GDM1 (cell line): ENCODE measurements at places on chromosomes 7 and 10.

GRCh38 chr7:69764147-69764546, 165.9 kb downstream of the AUTS2 start:
- no peak for DNase-seq

DNA sequence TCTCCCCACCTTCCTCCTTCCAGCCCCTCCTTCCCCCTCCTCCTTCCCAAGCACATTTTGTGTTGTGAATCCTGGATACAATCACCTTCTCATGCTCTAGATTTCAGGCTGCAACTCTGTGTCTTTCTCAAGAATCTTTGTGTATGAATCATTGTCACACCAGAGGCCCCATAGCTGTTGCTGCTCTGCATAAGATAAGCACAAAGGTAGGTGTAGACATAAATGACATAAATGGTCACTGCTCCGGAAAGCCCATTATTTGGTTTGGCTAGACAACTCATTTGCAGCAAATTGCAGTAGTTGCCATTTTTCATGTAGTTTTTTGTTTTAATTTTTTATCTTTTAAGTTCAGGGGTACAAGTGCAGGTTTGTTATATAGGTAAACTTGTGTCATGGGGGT, 216.3 kb upstream of the NRP1 start:
- no peak for DNase-seq

GRCh38 chr10:21820952-21821351, 182.6 kb downstream of the DNAJC1 start:
- DNase-seq, result no peak

DNA sequence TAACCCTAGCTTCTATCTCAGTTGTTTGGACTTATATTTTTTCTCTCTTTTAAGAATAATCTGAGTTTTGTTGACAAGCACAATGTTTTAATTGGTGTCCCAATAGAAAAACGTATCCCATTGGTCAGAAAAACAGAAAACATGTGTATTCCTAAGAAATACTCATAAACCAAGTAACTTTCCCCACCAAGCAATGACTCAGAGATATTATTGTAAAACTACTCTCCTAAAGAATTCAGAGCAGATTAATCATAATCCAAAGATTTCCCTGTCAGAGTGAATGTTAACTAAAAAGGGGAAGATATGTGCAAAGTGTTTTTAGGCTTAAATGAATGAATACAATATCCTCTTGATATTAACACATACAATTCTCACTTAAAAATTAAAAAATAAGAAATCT, 29.4 kb upstream of the MBL2 start:
- DNase-seq, result no peak

DNA sequence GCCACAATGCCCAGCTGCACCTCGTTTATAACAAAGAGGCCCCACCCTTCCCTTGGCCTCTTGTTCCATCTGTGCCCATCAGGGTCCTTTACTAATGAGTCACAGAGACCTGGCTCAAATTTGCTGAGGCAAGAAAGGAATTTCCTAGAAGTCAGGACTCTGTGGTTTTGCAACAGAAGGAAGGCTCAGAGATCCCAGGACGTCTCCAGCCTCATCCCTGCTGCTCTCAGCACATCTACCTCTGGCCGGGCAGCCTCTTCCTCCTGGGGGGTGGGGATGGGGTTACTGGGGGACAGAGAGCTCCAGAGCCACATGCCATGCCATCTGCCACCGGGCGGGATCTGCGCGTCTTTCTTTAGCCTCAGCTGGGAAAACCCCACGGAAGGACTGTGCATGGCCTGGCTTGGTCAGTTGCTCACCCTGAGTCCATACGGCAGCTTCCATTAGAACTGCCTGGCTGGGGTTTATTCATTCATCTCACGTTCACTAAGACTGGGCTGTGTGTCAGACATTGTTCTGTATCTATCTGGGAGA, 41.9 kb upstream of the PSMG3 start:
- DNase-seq, result no peak

- DNase-seq, result no peak
Measured at GRCh38 chr7:30989824-30990672, 26.3 kb downstream of the GHRHR start.

DNA sequence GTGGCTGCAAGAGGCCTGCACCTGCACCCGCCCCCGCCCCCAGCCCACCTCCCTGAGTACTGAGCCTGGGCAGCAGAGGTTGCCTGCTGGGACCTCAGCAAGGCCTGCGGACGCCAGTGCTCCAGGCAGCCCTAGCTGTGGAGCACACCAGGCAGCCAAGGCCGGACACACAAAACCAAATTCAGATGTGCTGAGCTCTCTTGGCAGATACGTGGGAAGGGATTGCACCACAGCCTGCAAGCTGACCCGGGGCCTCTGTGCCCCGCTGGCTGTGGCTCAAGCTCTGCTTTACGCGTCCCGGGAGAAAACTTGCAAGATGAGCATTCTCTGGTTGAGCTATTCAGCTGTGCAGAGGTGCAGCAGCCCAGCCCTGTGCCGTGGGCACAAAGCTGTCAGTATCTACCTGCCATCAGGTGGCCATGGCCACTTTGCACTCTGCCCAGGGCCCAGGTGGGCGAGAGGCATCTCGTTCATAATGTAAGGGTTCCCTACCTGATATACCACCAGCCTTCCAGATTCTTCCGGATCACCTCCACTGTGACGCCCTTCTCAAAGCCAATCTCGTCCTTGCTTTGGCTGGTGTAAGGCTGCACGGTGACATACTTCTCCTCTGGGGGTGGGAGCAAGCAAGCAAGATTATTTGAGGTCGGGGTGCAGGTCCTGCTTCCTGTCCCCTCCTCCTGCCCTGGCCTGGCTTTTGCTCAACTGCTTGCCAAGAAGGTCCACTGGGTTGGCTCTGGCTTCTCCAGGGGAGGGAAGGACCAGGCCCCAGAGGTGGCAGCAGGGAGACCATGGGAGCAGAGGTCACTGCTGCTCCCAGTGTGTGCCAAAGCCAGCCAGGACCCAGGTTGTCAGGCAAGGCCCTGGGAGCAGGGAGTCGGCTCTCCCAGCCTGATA, 123.4 kb downstream of the NEURL1 start:
- no peak for DNase-seq

DNA sequence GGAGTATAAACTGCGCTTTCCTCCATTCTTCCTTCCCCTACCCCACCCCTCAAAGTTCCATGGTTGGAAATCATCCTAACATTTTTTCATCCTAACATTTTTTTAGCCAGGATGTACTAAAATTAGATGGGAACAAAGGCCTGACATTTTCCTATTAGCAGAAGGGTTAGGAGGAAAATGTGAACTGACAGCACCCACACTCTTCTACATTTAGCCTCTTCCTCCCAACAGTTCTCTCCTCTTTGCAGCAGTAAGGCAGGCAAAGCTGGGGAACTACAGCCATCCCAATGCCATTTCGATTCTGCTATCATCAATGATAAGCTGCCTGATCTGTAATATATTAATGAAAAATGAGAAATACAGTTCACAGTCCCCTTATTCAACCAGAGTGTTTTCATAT, 11.4 kb upstream of the FAM53B start:
- DNase-seq, result no peak

GRCh38 chr7:97090761-97091353, 26.6 kb upstream of the SDHAF3 start:
- DNase-seq, result no peak

DNA sequence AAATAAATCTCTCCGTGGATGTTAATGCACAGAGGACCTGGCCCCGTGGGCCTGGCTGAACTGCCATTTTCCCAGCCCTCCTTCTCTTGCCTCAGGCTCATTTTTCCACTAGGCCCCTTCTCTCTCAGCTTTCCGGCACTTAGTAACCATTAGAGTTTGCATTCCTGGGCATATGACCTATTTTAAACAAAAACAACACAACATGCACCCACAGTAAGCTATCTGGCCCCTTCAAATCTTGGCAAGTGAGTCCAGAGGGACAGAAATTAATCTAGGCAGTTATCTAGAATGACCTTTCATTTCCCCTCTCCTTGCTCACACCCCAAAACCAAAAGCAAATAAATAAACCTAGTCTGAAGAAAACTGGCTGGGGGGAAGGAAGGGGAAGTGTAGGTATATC, 11.7 kb downstream of the FBXW4 start:
- DNase-seq, result no peak

DNA sequence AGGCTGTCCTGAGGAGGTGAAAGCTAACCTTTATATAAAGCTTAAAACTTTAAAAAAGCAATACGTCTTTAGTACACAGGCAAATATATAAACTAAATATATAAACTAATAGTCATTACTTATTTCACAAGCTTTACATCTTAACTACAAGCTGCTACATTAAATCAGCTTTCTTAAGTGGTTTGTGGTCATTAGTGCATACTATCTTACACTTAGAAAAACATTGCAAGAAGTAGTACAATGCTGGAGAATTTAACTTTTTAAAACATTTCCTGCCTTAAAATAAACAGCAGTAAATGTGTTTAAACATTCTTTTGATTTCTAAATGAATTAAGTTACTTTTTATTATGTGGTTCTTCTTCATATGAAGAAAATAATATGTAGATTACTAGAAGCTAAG, 36.3 kb downstream of the MET start:
- DNase-seq, result no peak

GRCh38 chr7:28246921-28247461, 66.4 kb upstream of the JAZF1 start:
- DNase-seq, result no peak

- no peak for DNase-seq
Measured at GRCh38 chr10:120022357-120022756, 129.8 kb downstream of the SEC23IP start.

GRCh38 chr10:47264797-47265281, 35.2 kb upstream of the GDF10 start:
- DNase-seq, result peak; percentile 30

DNA sequence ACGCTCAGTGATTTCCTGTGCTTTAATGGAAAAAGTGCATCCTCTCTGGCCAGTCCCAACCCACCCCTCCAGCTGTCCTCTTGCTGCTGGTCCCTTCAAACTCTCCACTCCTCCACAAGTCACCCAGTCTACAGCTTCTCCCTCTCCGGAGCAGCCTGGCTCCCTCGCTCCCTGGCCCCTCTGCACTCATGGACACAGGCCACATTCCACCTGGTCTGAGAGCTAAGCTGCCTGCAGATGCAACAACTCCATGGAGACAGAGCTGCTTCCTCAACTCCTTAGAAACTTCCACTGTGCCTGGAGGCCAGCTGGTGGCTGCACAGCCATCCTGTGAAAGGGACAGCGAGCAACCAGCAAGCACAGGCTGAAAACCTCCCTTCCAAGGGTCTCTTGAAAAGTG, 88.0 kb downstream of the GPR26 start:
- DNase-seq, result no peak

- DNase-seq, result peak; percentile 38
Measured at GRCh38 chr10:103558911-103559310, 65.4 kb downstream of the NEURL1 start.

GRCh38 chr10:114322344-114322743, 82.0 kb downstream of the AFAP1L2 start:
- DNase-seq, result no peak

- DNase-seq, result peak; percentile 5
Measured at GRCh38 chr7:93228302-93228701, 2.0 kb upstream of the HEPACAM2 start.

GRCh38 chr7:94578614-94579013, 69.0 kb downstream of the CASD1 start:
- no peak for DNase-seq

DNA sequence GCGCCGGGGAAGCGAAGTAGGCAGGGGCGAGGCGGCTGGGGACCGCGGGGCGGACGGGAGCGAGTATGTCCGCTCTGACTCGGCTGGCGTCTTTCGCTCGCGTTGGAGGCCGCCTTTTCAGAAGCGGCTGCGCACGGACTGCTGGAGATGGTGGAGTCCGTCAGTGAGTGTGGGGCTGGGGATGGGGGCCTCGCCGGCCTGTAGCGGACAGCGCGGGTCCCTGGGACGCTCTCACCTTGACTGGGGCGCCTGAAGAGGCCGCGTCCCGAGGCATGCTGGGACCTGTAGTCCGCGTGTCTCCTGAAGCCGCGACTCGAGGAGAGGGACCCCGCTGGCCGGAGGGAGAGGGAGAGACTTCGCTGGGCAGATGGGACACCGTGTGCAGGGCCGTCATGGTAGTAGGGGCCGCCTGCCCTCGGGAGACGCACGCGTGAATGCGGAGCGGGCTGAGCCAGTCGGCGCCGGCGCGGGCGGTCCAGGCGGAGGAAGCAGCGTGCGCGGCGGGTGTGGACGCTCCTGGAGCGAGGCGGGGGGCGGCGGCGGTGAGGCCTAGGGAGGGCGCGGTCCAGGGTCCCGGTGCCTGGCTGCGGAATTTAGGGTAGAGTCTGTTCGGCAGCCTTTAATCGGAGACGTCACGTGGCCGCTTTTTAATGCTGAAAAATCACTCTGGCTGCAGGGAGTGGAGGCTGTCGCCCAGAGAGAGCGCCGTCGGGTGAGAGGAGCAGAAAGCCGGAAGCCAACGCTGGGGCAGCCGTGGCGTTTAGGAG, at the start of gene NDUFB2:
TSS of gene NDUFB2 (plus strand) at position 29 of the 767 bp plus-strand sequence. CDS start at position 66, 37 bp downstream.
- DNase-seq, result peak; percentile 86

DNA sequence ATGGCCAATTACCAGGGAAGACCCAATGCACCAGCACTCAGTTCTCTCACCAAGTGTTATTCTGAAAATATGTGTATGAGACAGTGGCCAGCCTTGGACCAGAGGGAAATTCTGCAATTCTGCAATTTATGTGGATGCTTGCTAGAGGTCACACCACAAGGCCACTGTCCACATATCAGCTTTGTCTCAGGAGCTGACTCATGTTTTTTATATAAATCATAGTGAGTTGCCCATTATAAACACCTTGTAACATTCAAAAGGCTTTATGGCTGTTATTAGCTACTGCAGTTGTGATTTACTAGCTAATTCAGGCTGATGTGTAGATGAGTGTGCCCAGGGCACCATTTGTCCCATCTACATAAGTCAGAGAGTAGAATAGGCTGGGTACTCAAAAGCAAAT, 649.0 kb downstream of the LRMDA start:
- DNase-seq, result no peak

GRCh38 chr10:101028446-101029337, 2.2 kb downstream of the PDZD7 start:
- no peak for DNase-seq
